Heart right ventricle (tissue), 16 donors: ENCODE measurements at places on chromosomes 13 and 19. TPM values are rescaled to one million over a fixed set of nuclear protein-coding genes. Genes with fewer than 3 reads are reported as not detected.
A peak's percentile ranks its signal among the peaks of the same experiment; 100 is the strongest.

The CYP2A6 gene
- not detected for total RNA-seq

GRCh38 chr13:58018020-58018419 is 386.5 kb downstream of the PCDH17 start:
- no peak overlapping the region for H3K4me3 ChIP-seq
- no peaks in the 10 kb centered on the region for H3K27me3 ChIP-seq
- no peaks in the 10 kb centered on the region for H3K36me3 ChIP-seq
- H3K27ac ChIP-seq, result no peak overlapping the region
- no peak for DNase-seq

DNA sequence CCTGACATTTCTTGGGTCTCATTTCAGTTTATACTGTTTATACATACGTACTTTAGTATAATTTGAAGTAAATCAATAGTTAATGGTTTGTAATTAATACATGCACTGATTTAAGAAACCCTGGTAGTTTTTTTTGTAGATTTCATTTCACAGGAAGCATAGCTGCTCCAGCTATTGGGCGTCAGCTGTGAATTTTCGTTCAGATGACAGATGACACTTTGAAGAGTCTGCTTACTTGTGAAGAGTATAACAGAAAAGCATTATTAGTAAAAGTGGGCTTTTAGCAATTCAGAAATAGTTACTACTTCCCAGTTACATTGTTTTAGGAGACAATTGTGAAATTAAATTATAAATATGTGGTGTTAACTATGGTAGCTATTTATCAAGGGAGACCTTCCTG is 44.4 kb downstream of the METTL21C start:
- no peak overlapping the region for H3K27ac ChIP-seq
- no peaks in the 10 kb centered on the region for H3K27me3 ChIP-seq
- no peaks in the 10 kb centered on the region for H3K4me1 ChIP-seq
- no peak overlapping the region for H3K4me3 ChIP-seq
- no peaks in the 10 kb centered on the region for H3K36me3 ChIP-seq

GRCh38 chr19:11446652-11447301 is 11.3 kb downstream of the PRKCSH start:
- H3K27ac ChIP-seq, result no peak overlapping the region
- DNase-seq, result peak; percentile 74
- H3K4me1 ChIP-seq, result no peaks in the 10 kb centered on the region
- H3K36me3 ChIP-seq, result peaks cover 89% of the 10 kb centered on the region
- H3K27me3 ChIP-seq, result no peaks in the 10 kb centered on the region

DNA sequence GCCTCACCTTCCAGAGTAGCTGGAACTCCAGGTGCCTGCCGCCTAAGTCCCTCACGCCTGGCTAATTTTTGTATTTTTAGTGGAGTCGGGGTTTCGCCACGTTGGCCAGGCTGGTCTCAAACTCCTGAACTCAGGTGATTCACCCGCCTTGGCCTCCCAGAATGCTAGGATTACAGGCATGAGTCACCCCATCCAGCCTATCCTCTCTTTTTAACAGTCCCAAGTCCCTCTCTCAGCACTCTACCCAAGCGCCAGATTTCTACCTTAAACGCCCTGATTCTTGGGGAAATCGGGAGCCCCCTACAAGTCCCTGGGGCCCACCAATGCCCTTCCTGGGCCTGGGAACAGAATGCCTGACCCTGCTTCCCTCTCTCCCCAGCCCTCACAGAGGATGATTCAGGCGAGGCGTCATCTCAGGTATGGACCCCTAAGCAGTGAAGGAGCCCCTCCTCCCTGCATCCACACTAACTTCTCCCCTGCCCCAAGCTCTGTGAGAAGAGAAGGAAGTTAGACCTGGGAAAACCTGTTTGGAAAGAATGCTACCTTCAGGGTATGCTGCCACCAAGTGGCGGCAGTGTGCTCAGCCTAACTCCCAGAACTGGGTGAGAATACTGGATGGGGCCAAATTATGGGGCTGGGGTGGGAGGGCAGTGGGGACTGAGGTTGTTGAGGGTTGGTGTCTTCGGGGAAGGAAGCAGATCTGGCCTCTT is 20.8 kb upstream of the EBI3 start:
- H3K36me3 ChIP-seq, result no peaks in the 10 kb centered on the region
- H3K4me1 ChIP-seq, result peaks cover 3% of the 10 kb centered on the region
- no peak for DNase-seq
- H3K27me3 ChIP-seq, result no peaks in the 10 kb centered on the region
- H3K4me3 ChIP-seq, result no peak overlapping the region

DNA sequence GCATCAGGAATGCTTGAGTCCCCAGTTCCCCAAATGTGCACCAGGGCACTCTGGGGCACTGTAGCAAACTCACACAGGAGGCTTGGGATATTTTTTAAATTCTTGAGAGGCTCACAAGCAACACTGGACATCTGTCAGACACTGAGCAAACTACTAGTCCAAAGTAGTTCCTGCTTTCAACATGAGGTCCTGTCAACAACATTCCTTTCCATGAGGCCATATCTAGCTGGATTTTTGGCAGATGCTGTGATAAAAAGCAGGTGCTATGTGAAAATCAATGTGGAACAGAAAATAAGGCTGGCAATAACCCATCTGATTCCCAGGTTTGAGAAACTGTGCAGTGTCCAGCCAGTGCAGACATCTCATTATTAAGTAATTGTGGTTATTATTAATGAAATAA is 50.5 kb downstream of the STARD13 start:
- H3K27ac ChIP-seq, result peak overlapping the region; percentile 44
- H3K36me3 ChIP-seq, result no peaks in the 10 kb centered on the region
- H3K4me3 ChIP-seq, result no peak overlapping the region
- DNase-seq, result no peak

DNA sequence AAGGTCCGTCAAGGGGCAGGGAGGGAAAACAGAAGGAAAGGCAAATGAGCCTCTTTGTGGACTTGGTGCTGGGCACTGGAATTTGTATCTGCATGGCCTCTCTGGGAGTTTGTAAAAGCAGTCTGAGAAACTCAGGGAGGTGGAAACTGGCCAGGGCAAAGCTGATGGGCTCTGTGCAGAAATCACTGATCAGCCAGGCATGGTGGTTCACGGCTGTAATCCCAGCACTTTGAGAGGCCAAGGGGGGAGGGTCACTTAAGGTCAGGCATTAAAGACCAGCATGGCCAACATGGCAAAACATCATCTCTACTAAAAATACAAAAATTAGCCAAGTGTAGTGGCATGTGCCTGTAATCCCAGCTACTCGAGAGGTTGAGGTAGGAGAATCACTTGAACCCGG is 369.9 kb upstream of the ZNF507 start:
- H3K36me3 ChIP-seq, result no peaks in the 10 kb centered on the region
- H3K4me3 ChIP-seq, result no peak overlapping the region
- no peaks in the 10 kb centered on the region for H3K4me1 ChIP-seq
- H3K27me3 ChIP-seq, result no peaks in the 10 kb centered on the region

DNA sequence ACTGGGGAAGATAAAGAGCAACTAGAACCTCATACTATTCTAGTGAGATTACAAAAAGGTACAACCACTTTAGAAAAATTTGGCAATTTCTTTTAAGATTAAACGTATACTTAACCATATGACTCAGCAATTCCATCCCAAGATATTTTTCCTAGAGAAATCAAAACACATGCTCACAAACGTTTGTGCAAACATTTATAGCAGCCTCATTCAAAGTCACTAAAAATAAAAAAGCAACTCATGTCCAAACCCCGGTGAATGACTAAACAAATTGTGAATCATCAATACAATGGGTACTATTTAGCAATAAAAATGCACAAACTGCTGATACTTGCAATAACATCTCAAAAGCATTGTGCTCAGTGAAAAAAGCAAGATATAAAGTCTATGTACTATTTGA is 121.5 kb downstream of the FRY start:
- peak overlapping the region; percentile 18 for H3K27ac ChIP-seq
- H3K36me3 ChIP-seq, result peaks cover 32% of the 10 kb centered on the region
- peaks cover 21% of the 10 kb centered on the region for H3K4me1 ChIP-seq
- DNase-seq, result no peak
- no peak overlapping the region for H3K4me3 ChIP-seq

The CYP4F2 gene
- total RNA-seq, result not detected

DNA sequence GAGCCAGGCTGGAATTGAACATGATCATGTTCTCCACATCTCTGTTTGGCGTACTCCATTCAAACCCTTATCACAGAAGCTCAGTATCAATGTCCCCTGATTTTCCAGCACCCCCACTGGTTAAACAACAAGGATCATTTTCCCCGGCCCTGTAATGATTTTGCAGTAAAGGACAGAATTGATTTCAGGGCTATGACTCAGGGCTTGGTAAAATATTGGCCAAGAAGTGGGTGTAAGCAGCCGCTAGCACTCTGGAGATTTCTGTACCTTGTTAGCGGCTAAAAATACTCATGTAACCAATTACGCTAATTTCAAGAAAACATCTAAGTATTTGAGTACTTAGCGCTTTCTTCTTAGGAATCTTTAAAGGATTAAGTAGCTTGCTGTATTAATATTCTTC is 69.5 kb upstream of the FNDC3A start:
- no peak overlapping the region for H3K4me3 ChIP-seq
- no peaks in the 10 kb centered on the region for H3K36me3 ChIP-seq
- no peaks in the 10 kb centered on the region for H3K4me1 ChIP-seq

The IRF3 gene
- 25.2 TPM for total RNA-seq

DNA sequence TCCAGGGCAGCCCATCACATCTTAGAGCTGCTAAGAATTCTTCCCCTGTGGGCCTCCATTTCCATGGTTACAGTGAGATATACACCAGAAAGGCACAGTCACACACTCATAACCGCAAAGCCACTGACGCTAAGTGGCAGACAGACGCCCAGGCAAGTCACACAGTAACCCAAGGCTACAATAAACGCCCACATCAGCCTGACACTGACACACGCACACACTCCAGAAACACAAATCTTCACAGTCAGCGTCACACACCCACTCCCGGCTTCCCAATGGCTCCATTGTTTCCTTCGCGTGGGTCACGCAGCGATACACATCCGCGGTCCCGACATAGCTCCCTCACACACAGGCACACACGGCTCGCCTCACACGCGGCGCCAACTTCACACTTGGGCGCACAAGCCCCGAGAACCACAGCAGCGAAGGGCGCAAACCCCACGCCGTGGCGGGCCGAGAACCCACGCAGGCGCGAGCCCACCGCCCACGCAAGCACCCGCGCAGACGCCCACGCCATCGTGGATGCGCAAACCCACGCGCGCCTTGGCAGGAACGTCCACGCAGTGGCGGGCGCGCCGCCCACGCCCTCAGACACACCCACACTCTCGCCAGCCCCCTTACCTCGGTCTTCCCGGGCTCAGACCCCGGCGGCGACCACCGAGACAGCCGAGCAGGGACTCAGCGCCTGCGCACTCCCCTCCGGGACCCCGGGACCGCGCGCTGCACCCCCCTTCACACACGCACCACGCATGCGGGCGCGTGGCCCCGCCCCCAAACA is at the start of gene ZNF667:
Gene ZNF667, minus strand, starts transcription at position 695 of the 778 bp plus-strand sequence. CDS start 14,975 bp downstream, outside the sequence.
- H3K27me3 ChIP-seq, result no peaks in the 10 kb centered on the region
- peak within 1 kb of the TSS; percentile 83 for H3K4me3 ChIP-seq
- H3K36me3 ChIP-seq, result peaks cover 9% of the 10 kb centered on the region
- no peaks in the 10 kb centered on the region for H3K4me1 ChIP-seq
- DNase-seq, result peak; percentile 13
- H3K27ac ChIP-seq, result peak within 1 kb of the TSS; percentile 86

The FUT1 gene
- total RNA-seq, result 5.7 TPM

GRCh38 chr19:6270076-6270745 is 9.6 kb downstream of the MLLT1 start:
- H3K36me3 ChIP-seq, result no peaks in the 10 kb centered on the region
- no peak for DNase-seq
- no peak overlapping the region for H3K27ac ChIP-seq

GRCh38 chr19:8206147-8207087 is 2.8 kb upstream of the CERS4 start:
- no peak for DNase-seq
- no peak overlapping the region for H3K27ac ChIP-seq
- H3K27me3 ChIP-seq, result no peaks in the 10 kb centered on the region
- no peaks in the 10 kb centered on the region for H3K36me3 ChIP-seq
- H3K4me3 ChIP-seq, result no peak overlapping the region

DNA sequence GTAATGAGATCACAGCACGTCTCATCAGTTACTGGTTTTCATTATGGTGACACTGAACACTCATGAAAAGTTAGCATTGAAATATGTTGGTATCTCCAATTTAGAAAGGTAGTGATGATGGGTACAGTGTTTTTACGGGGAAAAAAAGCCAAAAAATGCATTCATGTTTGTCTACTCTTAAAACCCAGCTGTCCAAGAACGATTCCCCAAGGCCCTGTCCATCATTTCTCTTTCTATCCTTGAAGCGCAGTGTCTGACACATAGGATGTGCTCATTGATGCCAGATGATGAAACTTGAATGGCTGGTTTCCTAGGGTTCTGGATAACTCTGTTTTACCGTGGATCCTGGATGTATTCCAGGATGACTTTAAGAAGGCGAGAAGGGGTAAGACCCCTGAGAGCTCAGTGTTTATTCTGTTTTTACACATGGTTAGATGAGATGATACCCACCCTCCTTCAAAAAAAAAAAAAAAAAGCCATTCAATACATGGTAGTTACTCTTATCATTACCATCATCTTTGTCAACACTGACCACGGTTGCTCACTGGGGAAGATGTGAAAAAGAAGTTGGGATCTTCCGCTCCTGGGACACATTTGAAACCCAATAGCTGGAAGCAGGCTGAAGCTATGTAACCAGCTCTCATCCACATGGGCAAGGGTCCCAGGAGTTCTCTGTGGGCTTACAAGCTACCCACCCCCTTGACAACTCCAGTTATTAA is 22.5 kb downstream of the SERP2 start:
- peaks cover 3% of the 10 kb centered on the region for H3K4me1 ChIP-seq
- no peaks in the 10 kb centered on the region for H3K27me3 ChIP-seq
- H3K36me3 ChIP-seq, result no peaks in the 10 kb centered on the region
- DNase-seq, result no peak
- peak overlapping the region; percentile 52 for H3K27ac ChIP-seq

The ZNF8 gene
- total RNA-seq, result 6.2 TPM

The CABP5 gene
- not detected for total RNA-seq

DNA sequence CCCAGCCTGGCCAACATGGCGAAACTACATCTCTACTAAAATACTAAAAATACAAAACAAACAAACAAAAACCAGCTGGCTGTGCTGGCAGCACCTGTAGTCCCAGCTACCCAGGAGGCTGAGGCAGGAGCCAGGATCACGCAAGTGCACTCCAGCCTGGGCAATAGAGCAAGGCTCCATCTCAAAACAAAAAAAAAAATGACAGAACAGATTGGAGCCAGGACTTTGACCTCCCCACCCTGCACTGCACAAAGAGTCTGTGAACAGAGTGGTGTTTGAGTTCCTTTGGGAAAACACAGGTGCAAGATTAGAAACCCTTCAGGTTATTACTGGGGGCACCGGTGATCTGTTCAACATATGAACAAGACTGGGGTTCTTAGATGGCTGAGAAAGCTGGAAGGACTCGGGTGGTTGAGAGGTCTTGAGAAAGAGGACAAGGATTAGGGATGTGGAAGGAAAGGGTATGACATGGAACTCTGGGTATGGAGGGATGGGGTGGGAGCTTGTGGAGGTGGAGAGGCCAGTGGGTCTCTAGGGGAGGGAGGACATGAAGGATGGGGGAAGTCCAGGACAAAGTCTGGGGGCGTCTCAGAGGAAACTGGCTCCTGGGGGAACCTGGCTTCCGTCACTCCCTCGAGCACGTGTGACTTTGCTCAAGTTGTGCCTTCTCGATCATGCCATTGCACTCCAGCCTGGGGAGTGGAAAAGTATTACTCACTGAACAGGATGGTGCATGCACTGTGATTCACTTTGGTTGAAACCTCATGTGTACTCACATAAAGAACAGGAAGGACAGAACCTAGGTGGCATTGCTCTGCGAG is 25.9 kb downstream of the RCN3 start:
- H3K27me3 ChIP-seq, result no peaks in the 10 kb centered on the region
- peaks cover 12% of the 10 kb centered on the region for H3K4me1 ChIP-seq
- H3K4me3 ChIP-seq, result no peak overlapping the region
- peak overlapping the region; percentile 76 for H3K27ac ChIP-seq
- DNase-seq, result no peak

GRCh38 chr13:42396901-42397655 is 125.1 kb downstream of the AKAP11 start:
- DNase-seq, result no peak
- no peaks in the 10 kb centered on the region for H3K27me3 ChIP-seq
- H3K4me1 ChIP-seq, result no peaks in the 10 kb centered on the region
- H3K27ac ChIP-seq, result no peak overlapping the region
- no peak overlapping the region for H3K4me3 ChIP-seq
- H3K36me3 ChIP-seq, result no peaks in the 10 kb centered on the region
